ENCODE measurements at places on chromosomes 11 and 22.

DNA sequence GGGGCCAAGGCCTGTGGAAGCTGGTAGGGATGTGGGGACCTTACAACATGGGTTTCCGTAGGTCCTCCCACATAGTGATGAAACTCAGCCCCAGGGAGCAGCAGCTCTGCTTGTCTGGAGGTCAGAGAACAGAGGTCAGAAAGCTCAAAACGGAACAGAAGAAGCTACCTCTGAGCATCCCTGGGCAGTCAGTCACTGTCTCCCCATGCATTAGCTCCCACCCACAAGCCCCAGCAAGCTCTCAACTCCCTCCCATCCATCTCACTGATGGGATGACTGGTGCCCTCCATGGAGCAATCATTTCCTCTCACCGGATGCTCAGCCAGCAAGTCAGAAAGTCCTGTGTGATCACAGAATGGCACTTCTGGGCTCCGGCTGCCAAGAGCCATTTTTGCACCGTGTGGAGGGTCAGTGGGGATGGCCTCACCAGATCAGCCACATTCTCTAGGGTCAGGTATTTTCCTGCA lies 1.9 kb downstream of the TPP1 start:
- no peak for DNase-seq

DNA sequence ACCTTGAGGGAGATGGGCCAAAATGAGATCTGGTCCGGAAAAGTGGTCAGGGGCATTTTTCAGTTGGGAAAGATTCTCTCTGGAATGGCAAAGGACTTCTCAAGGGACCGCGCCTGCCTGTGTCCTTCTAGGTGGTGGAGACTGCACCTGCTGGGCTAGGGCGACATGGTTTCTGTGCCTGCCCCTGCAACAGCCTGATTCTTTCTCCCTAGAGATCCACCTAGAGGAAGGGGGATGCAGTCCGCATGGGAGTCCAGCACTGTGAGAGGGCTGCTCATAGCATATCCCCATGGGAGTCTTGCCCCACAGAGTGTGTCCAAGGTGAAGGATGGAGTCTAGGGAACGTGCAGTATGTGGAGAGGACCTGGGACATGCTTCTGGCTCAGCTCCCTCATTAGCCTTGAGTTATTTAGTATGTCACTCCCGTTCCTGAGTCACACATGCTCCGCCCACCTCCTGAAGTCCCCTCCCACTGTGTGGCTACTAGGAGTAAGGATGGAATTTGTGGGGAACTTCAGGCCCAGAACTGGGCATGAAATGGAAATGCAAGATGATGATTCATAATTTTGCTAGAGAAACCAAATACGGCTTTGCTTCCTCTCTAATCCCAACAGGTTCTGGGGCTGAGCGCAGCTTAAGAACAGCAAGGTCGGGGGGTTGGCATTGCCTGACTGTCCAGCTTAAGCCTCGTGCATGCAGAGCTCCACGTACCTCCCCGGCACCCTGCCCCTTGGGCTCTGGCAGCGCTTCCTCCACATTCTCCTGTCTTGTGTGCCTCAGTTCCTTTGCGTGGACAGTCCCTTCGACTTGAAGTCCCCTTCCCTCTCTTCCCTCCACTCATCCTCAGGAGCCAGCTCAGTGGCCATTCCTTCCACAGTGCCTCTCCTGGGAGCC lies 35.0 kb downstream of the GRIK4 start:
- DNase-seq, result no peak

- no peak for DNase-seq
Observed at GRCh38 chr11:65558002-65558929, at the start of gene LTBP3. Gene LTBP3 (minus strand): TSS chr11:65558359. CDS start chr11:65557959, 400 bp downstream.

DNA sequence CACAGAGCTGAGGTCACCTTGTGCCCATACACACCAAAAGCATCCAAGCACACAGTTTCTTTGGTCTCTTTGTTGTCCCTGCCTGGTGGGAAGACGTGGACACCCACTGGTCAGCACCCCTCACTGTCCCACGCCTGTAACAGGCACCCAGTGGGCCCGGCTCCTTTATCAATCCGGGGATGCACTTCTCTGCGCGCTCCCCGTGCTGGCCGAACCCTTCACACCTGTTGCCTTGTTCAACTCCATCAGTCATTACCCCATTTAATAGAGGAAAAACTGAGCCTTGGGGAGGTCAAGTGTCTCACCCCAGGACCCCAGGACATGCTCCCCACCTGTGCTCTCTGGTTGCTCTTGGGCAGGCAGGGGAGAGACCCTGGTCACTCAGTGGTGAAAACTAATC lies 49.7 kb upstream of the FGF3 start:
- DNase-seq, result no peak

DNA sequence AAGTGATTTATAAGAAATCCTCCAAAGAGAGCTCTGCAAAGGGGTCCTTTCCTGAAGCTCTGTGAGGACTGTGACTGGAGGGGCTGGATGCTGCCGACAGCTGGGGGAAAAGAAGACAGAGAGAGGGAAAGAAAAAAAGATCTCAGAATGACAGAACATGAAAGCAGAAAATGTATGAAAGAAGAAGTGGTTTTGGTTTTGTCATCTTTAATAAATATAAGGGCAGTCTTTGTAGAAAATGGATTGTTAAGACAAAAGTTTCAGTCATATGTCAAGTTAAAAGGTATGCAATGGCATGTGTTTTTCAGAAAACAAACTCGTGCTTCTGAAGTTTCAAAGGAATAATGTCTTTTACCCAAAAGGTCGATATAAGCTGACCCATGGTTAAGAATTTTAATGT lies 105.5 kb downstream of the CCDC83 start:
- DNase-seq, result no peak

- no peak for DNase-seq
Observed at GRCh38 chr22:39690881-39691605, 120.5 kb downstream of the CACNA1I start.

DNA sequence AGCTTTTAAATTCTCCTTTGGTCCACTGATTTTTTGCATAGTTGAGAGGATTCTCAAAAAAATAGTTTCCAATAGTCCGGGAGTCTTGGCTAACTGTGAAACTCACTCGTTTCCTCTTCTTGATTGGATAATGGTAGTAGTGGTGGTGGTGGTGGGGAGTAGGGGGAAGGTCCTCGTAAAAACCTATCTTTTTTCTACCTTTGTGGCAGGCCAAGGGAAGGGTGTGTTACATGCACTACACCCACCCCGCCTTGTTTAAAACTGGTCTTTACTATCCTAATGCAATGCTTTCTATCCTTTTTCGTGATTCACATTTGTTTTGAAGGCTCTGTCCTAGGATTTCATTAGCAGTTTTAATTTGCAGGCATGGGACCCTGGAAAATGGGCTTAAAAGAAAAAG lies 4.8 kb downstream of the TEAD1 start:
- DNase-seq, result no peak

DNA sequence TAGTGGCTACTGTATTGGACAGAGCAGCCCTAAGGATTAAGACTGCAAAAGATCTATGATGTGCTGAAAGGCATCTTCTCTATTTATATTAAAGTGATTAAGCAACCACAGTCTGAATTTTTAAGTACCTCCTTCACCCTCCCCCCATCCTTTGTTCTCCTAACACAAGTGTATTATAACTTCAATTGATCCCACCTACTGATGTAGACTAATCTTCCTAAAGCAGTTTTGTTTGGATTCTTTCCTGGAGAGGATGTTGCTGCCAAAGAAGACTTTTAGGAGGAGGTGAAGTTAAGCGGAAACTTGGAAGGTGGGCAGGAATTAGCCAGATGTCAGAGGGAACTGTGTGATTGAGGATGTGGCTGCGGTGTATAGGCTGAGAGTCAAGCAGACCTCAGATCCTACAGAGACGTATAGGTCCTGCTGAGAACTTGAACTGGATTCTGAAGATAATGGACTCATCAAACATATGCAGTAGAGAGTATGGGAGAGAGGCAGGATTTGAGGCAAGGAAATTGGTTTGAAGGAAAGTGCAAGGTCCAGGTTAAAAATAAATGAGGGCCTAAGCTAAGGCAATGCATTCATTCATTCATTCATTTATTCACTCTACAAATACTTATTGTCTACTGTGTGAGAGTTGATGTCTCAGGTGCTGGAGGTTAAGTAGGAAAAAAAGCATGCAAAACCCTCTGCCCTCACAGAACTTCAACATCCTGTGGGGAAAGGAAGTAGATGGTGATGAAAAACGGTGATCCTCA lies 5.2 kb upstream of the RASSF10 start:
- DNase-seq, result no peak

DNA sequence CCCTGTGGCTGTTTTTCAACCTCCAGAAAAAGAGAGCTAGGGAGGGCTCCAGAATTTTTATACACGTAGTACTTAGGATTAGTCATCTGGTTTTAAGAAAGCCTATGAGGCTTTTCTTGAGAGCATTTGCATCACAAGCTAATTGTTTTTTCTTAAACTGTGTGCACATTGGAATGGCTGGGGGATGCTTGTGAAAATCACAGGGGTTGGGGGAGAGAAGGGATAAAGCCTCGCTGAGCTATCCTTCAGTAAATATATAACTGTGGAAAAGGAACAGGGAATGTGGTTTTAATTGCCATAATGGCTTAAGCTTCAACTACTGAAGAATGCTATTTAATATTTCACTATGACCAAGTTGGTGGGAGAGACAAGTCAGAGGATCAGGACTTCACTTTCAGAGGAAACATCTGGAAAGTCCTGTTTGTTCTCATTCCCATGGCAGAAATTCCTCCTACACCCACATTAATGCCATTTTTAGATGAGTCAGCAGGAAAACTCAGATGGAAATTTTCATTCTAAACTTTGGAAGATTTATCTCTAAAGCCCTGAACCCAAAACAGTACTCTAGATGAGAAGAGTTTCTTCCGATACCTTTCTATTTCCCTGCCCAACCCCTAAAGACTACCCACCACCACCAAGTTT lies 591.3 kb downstream of the LRRC4C start:
- no peak for DNase-seq

- no peak for DNase-seq
Observed at GRCh38 chr22:50257451-50258360, 3.8 kb downstream of the MAPK12 start.

GRCh38 chr22:27107824-27108223 lies 450.4 kb downstream of the MIAT start:
- DNase-seq, result no peak

DNA sequence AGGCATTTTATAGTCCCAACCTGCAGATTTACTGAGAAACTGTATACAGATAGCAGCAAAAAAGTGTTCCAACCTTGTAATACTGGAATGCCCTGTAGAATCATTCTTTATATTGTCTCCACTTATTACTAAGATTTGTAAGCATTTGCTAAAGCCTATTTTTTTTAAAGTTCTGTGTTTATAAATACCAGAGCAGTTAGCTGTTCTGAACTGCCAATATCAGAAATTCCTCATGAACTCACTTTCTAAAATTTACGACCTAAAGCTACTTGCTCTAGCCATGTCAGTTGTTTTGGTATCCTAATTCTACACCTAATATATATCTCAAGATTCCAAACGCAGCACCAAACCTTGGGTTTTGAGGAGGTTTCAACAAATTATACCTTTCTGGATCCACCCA lies 103.2 kb downstream of the C11orf65 start:
- DNase-seq, result no peak

DNA sequence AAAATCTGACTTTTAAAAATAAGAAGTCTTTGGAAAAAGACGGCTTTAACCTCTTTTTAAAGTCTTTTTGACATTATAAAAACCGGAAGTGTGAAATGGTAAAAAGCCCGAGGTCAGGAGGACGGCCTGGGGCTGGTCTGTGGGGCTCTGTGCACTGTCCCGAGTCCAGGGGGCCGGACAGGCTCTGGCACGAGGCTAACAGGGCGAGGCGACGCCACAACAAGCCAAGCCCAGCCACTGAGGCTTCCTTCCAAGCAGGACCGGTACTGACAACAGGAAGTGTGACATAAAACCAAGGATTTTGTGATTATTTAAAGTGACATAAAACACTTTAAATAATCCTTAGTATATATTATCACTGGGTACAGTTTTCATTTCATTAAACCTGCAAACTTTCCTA lies 39.2 kb downstream of the BRD1 start:
- DNase-seq, result no peak

DNA sequence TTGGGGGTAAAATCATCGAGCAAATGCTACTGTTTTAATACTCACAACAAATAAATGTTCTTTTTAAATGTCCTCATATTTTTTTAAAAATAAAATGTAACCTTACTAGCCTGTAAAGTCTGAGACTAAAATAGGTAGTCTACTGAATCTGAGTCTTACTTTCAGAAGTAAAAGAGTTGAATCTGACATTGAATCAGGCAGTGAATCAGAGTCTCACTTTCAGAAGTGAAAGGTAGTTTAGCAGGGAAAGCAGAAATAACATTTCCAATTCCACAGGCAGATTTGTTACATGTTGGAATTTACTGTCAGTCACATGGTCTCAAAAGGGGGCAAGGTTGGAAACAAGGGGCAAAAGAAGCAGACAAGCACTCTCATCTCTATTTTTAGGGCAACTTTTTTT lies 143.0 kb downstream of the ELP4 start:
- no peak for DNase-seq

DNA sequence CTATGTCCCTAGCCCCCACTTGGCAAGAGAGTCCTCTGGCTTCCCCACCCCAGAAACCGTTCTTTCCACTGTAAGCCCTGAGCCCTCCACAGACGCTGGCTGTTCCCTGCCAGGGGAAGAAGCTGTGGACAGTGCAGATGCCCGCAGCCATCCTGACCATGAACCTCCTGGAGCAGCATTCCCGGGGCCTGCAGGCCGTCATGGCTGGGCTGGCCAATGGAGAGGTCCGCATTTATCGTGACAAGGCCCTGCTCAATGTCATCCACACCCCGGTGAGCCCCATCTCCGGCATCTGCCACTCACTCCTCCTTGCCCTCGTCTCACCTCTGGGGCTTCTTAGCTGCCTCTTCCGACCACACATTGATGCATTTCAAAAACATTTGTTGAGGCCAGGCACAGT lies 13.2 kb downstream of the BBS1 start:
- no peak for DNase-seq

DNA sequence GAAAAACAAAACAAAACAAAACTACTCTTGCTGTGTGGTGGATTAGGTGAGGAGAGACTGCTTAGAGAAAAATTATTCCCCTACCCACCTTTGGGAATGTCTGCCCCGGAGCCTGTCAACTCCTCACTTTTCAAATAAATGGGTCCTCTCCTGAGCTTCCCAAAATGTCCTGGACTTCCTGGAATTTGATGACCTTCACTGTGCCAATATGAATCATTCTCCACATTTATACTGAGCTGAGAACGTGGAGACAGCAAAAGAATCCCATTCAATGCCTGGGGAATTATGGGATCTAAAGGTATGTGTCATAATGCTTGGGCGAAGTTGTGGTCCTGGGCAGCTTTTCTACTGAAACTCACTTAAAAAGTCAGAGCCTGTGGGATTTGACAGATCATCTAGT lies 136.8 kb downstream of the KIF18A start:
- no peak for DNase-seq

- no peak for DNase-seq
Observed at GRCh38 chr11:105004021-105004420, 18.9 kb downstream of the CASP5 start.

GRCh38 chr11:73461335-73461840 lies 85.2 kb downstream of the RELT start:
- DNase-seq, result no peak

- no peak for DNase-seq
Observed at GRCh38 chr11:125155100-125155444, 9.5 kb upstream of the PKNOX2 start.

- DNase-seq, result no peak
Observed at GRCh38 chr22:40123387-40123786, 54.3 kb upstream of the TNRC6B start.

Data from T follicular helper cell (primary cell).